ENCODE measurements at places on chromosomes 1 and 21.

DNA sequence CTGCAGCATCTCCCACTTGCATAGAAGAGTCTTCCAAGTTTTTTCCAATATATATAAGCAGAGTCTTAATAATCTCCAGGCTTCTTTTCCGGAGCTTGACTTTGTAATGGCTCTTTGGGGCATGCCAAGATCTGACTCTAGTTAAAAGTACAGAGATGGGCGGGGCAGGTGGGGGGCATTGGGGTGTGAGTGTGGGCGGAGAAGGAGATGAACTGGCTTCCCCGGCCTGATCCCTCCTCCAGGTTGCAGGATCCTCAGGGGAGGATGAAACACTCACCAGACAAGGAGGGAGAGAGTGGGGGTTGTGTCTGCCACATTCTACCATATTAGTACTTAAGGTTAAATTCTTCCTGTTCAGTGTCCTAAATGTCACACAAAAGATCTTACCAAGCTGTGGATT lies 23.0 kb downstream of the S100A10 start:
- no peak for DNase-seq

DNA sequence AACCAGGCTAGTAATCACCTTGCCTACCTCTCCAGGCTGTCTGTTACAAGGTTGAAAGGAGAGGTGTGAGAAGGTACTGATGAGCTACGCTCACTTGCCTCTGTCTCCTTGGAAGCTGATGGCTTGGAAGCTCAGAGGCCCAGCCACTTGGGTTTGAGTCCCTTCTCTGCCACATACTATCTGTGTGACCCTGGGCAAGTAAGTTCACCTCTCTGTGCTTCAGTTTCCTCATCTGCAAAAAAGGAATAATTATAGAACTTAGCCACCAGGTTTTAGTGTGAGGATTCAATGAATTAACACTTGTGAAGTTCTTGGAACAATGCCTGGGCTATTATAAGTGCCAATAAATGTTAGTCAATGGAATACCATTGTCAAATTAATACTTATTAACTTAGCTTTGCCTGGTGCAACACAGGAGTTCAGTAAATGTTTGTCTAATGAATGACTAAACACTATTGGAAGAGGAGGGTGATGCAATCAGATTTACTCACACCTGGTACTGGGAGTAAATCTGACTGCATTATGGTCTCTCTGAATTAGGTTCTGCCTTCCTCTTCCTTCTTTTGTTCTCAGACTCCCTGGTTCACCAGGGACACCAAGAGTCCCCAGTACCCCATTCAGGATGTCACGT lies 55.5 kb downstream of the TRABD2B start:
- DNase-seq, result no peak

DNA sequence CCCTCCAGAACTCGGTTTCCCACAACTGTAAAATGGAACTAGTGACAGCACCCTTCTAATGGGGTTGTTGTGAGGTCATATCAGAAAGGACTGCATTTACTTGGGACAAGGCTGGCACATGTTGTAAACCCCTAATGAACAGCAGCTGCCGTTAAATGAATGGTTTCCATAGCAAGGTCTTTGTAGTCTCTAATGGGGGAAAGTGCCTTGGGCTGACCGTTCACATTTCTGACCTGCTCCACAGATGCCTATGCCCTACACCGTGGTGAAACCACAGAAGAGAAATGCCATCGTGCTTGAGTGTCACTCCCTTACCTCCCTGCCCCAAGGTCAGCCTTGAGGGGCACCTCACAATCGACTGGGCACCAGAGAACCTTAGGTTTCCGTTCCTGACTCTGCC lies 143.1 kb downstream of the ZSCAN20 start:
- no peak for DNase-seq

DNA sequence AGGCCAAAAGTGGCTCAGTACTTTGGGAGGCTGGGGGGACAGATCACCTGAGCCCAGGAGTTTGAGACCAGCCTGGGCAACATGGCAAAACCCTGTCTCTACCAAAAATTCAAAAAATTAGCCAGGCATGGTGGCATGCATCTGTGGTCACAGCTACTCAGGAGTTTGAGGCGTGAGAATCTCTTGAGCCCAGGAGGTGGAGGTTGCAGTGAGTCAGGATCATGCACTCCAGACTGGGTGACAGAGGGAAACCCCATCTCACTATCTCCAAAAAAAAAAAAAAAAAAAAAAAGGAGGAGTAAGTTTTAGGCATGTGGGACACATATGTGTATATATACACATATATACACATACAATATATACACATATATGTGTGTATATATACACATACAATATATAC lies 165.3 kb upstream of the DPYD start:
- DNase-seq, result no peak

DNA sequence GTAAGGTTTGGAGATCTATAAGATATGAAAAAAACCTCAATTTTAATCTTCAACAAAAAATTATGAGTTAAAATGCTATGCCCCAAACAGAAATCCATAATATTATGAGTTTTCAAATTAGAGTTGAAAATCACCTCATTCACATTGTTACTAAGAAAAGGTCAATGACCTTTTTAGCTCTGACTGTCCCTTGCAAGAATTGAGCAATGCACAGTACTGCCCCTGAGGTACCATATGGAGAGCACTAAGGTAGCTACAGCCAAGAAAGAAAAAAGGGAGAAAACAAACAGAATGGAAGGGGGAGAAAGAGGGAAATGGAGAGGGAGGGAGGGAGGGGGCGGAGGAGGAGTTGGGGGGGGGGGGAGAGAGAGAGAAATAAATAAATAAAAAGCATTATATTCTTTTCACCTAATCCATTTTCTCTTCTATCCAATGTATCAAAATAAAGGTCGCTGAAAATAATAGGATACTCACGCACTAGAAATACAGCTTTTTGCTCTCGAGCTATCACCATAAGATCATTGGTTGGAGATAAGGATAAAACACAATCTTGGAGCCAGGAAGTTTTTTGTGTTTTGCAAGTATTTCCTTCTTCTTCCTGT lies 58.8 kb downstream of the RAB3GAP2 start:
- DNase-seq, result no peak

DNA sequence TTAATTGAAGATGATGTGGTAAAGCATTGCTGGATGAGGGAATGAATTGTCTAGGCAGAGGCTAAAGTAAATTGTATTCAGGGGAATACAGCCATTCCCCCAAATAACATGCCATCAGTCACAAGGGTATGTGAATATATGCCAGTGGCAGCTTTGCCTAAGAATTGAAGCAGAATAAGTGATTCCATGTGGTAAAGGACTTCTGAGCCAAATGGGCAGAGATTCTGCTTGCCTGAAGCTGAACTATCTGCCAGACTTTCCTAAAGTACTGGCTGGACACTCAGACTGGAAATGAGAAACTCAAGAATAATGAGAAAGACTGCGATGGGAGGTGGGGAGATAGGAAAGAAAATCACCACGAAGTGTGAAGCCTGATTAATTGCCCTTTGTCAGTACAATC lies 2.4 kb downstream of the LIX1L start:
- DNase-seq, result no peak
